ENCODE measurements at places on chromosomes 13 and 19. TPM values are rescaled to one million over a fixed set of nuclear protein-coding genes. Genes with fewer than 3 reads are reported as not detected.

ACP7 gene
- total RNA-seq, result not detected

DNA sequence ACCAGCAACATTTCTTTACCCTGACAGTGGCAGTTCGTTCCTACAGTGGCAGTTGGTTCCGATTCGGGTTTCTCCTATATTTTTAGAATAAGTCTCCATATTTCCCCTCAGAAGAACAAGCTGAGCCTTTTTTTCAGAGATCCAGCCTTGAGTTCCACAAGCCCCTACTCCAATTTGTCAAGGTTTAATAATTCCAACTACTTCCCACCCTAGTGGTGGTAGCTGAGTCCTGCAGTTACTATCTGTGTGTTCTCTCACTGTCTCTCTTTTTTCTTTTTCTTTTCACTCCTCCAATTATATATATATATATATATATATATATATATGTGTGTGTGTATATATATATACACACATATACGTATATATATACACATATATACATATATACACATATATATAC is 1347.3 kb downstream of the PCDH9 start:
- no peak for DNase-seq

- no peak for DNase-seq
Measured at GRCh38 chr19:35299523-35300338, 7.8 kb downstream of the MAG start.

DNA sequence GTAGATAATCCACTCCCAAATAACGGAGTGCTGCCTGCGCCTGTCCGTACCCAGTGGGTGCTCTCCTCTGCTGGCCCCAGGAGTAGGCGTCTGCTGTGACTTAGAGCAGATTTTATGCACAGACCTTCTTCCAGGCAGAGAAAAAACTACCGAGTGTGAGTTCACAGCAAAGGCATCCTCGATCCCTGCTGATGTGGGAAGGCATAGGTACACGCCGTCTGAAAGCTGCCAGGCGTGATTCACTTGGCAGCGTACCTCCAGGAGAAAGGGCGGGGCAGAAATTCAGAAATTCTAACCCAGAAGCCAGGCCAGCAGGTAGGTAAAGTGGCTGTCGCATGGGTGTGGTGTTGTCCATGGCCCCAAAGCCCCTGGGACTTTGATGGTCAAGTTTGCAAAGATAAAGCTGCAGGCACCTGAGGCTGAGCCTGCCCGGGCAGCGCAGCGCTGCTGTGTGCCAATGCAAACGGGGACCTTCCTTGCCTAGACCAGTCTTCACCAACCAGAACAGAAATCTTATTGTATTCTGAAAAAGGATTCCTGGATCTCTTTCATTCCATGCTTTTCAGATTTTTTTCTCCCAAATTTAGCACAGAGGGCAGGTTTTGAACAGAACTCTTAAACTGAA is 36.3 kb downstream of the COL4A2 start:
- no peak for DNase-seq

DNA sequence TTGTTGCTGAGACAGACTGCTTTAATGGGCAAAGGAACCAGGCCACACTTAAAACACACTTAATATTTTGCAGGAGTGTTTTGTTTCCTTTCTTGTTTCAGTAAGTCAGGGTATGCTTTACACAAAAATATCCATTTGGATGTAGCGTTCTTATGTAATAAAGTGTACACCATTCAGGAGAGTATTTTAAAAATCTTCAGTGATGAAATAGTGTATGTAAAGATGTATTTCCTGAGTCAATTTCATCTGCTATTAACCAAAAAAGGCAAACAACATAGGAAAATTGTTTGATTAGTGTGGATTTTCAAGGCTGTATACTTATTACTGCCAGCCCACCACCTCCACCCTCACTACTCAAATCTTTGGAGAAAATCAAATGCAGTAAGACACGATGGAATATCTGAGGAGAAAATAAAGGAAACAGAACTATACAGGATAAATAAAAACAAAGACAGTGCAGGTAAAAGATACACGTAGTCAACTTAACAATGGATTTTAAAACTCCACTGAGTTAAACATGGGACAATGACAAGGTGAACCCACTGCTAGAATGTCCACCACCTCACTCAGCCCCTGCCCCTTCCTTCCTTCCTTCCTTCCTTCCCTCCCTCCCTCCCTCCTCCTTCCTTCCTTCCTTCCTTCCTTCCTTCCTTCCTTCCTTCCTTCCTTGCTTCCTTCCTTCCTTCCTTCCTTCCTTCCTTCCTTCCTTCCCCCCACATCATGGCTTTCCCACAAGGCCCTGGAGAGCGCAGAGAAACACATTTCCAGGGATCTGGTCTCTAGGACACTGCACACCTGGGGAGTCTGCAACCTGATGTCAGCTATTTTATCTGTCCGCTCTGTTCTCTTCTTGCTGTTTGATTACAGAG is 360.3 kb downstream of the IRS2 start:
- no peak for DNase-seq

All from heart right ventricle (tissue), 16 donors.